ENCODE measurements at places on chromosomes 16 and 17.

GRCh38 chr16:79370736-79371135 lies 229.8 kb downstream of the MAF start:
- no peak for DNase-seq

DNA sequence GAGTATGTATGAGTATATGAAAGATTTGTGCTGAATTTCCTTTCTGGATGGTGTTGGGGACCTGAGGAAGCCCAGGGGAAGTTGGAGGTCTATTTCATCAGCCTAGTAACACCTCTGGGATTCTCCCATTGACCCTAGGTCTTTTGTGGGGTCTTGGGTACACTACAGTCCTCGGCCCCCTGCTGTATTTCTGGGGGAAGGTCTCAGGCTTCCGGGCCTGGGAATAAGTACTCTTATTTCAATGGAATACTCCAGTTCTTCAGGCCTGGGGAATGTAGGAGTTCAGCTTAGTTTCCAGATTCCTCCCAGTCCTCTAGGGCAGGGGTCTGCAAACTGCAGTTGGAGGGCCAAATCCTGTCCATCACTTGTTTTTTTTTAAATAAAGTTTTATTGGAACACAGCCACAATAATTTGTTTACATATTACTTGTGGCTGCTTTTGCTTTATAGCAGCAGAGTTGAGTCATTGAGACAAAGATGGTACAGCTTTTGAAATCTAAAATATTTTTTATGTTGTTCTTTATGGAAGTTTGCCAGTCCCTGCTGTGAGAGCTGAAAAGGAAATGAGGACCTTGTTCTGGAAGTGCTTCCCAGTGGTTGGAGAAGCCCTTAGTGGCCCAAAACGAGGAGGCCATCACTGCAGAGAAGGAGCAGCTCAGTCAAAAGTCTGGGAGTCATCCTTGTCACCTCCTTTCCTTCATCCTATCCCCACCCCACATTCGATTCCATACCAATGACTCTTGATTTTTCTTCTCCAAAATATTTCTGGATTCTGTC lies 142.5 kb upstream of the HS3ST2 start:
- DNase-seq: no peak

- peak; percentile 16 for DNase-seq
Measured at GRCh38 chr16:35492225-35492624, 2032.8 kb downstream of the TP53TG3F start.

DNA sequence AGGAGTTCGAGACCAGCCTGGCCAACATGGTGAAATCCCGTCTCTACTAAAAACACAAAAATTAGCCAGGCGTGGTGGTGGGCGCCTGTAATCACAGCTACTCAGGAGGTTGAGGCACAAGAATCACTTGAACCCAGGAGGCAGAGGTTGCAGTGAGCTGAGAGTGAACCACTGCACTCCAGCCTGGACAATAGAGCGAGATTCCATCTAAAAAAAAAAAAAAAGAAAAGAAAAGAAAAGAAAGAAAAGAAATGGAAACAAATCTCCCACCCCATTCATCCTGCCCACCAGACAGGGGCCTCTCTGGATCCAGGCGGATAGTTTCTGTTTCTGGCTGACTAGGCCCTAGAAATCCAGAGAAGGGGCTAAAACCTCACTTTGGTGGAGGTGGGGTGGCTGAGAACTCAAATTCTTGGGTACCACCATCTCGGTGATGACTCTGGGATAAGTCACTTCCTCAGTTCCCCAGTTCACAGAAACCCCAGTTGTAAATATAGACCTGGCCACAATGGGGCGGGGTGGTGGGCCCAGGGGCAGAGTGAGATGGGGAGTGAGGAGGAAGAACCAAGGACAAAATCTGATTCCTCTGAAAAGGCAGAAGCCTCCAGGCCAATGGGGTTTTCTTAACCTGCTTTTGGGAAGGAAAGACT lies 22.2 kb downstream of the SOCS1 start:
- no peak for DNase-seq

GRCh38 chr16:24728891-24729242 lies 584 bp upstream of the TNRC6A start:
- DNase-seq: no peak

GRCh38 chr16:78768718-78769117 lies 669.3 kb downstream of the WWOX start:
- no peak for DNase-seq

DNA sequence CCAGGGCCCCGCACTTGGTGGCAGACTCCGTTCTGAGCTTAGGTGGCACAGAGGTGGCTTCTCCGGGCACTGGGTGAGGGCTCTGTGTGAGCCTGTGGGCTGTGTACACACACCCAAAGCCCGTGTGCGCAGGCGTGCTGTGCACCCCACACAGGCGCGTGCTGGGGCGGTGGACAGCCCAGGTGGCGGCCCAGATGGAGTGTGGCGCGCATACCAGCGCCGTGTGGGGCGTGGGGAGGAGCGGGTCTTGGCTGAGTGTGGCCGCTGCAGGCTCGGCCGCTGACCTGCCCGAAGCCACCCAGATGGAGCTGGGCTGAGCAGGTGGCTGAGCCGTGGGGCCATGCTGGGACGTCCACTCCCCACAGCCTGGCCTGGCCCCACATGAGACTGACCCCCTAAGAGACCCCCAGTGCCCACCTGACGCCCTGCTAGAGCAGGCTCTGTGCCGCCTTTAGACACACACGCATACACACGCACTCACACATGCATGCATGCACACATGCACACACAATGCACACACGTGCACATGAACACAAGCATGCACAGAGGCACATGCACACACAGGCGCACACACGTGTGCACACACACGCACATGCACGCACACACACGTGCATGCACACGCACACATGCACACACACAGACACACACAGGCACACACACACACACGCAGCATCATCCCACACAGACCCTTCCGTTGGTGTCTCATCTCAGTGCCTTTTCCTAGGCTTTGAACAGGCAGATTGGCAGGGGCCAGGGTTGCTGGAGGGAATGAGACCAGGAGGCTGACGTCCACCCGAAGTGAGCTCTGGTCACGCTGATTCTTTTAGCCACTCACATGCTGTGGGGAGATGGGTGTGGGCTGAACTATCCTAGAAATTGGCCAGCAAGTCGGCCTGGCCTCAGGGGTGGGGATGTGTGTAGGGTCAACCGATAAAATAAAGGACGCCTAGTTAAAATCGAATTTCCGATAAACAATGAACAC lies 2.1 kb downstream of the PRR35 start:
- no peak for DNase-seq

- peak; percentile 4 for DNase-seq
Measured at GRCh38 chr17:79923974-79924638, 84.9 kb upstream of the CBX4 start.

- no peak for DNase-seq
Measured at GRCh38 chr17:10156948-10157607, 41.3 kb downstream of the GAS7 start.

GRCh38 chr16:19697756-19698318 lies 20.2 kb downstream of the KNOP1 start:
- no peak for DNase-seq

- DNase-seq: no peak
Measured at GRCh38 chr16:89192956-89193575, 7.3 kb downstream of the SLC22A31 start.

- DNase-seq: peak; percentile 22
Measured at GRCh38 chr16:14302031-14302398, 230.9 kb downstream of the MRTFB start.

GRCh38 chr17:17343896-17344506 lies 40.8 kb downstream of the NT5M start:
- no peak for DNase-seq

DNA sequence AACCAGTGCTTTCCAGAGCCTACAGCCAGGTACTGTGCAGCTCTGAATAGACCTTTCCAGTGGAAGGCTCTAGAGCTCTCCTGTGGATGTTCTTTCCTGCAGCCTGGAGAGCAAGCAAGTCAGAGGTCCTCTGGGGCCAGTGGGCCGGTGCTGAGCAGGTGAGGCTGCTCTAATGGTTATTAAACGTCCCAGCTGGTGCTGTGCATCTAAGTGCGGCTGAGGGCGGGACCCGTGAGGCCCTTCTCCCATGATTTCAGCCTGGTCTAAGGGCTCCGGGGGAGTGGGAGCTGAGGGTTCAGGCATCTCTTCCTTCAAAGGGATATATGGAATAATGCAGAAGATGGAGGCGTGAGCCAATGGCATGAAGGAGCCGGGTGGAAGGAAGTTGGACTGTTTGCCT lies 83.7 kb upstream of the SDK2 start:
- DNase-seq: no peak

DNA sequence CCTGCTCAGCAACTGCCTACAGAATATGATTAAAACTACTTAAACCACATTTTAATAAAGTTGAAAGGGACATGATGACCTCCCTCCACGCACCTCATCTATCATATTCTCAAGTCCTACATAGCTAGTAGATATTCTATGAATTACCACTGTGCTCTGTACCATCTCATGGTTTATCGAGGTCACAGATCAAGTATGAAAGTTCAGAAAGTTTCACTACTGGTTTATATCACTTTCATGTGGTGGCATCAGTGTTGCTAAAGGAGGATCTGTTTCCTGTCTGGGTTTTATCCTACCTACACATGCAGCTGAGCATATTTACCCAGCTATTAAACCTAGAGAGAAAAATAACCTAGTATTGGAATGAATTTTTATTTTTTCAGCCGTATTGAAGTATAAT lies 214.9 kb upstream of the MON1B start:
- DNase-seq: no peak

DNA sequence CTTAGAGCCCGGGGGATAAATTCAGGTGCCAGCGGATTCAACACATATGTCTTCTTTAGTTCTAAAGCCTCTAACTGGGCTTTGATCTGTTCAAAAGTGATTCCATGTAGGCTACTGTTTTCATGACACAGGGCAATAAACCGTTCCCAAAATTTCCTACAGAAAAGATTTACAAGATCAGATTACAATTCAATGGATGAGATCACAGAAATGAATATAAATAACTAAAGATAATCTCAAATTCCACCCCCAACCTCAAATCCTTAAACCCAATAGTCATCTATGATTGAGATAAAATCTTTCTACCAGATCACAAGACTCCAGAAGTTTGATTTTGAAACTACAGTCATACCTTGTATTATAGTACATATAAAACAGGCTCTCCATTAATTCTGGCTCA lies 84.3 kb downstream of the CACNG1 start:
- DNase-seq: no peak

GRCh38 chr16:87525352-87525751 lies 32.5 kb upstream of the ZCCHC14 start:
- no peak for DNase-seq

- no peak for DNase-seq
Measured at GRCh38 chr17:59287452-59287851, 44.0 kb upstream of the YPEL2 start.

GRCh38 chr16:30184891-30185682 lies 1.7 kb downstream of the CORO1A start:
- no peak for DNase-seq

DNA sequence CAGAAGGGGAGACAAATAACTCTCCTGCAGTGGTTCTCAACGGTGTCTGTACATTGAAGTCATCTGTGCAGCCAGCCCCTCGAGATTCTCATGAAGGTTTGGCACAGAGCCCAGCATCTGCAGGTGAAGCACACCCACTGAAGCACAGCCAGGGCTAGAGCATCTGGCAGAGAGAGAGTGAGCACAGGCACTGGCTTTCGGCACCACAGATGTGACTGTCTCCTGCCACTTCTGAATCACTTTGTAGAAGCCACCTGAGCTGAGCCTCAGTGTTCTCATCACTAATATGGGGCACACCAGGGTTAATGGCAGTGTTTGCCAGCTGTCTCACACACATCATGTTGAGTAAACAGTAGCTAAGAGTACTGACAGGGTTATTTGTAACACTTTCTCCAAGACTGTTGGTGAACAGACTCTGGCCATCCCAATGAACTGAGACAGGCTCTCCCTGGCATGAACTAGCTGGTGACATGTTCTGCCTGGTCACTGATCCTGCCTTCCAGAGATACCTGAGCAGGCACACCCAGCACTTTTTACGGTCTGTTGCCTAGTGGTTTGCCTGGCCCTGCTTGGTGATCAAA lies 10.9 kb downstream of the HSPB9 start:
- no peak for DNase-seq

GRCh38 chr16:50400967-50401348 lies 32.2 kb upstream of the BRD7 start:
- no peak for DNase-seq

DNA sequence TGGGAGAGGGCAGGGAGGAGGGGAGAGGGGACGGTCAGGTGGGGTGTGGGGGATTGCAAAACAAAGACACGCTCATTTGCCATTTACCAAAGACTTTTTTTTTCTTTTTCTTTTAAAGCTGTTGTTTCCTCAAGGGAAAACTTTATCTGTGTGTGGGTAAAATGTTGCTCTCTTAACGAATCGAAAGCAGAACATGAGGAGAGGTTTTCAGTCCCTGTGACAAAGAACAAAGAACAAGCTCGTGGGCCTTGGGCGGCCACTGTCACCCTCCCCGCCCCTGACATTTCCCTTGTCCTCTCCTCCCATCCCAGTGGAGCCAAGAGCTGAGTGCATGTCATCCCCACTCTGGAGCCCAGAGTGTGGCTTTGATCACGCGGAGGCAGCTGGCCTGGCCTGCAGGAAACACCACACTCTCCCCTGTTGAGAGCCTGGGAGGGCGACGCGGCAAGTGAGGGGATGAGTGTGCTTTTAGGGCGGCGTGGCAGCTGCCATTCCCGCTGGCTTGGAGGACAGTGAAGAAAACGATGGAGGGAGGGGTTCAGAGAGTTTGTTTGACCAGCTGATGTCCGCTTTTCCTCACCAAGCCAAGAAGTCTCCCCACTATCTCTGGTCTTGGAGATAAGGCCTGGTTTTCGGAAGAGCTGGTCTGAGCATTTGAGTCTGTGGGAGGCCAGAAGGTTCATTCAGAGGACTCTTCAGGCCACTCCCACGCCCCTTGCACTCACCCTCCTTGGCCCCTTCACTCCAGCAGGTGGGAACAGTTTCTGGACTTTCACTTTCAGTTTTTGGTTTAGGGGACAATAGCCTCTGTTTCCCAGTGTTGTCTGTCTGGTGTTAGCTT lies 11.4 kb downstream of the CCR7 start:
- no peak for DNase-seq

GRCh38 chr16:76854234-76854633 lies 336.8 kb upstream of the MON1B start:
- DNase-seq: no peak

DNA sequence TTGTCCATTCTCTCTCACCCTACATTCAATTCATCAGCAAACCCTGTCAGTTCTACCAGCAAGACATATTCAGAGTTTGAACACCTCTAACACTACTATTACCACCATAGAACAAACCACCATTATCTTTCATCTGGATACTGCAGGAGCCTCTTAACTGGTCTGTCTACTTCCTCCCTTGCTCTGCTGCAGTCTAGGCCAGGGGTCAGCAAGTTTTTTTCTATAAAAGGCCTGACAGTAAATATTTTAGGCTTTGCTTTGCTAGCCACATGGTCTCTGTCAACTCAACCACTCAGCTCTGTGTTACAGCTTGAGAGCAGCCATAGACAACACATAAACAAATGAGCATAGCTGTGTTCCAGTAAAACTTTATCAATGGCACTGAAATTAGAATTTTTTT lies 13.8 kb downstream of the KCTD19 start:
- no peak for DNase-seq

GRCh38 chr16:27291722-27292240 lies 22.0 kb upstream of the IL4R start:
- DNase-seq: no peak
